OCI-LY7 (cell line): ENCODE measurements at places on chromosomes 16 and 17.
A peak's percentile ranks its signal among the peaks of the same experiment; 100 is the strongest.

DNA sequence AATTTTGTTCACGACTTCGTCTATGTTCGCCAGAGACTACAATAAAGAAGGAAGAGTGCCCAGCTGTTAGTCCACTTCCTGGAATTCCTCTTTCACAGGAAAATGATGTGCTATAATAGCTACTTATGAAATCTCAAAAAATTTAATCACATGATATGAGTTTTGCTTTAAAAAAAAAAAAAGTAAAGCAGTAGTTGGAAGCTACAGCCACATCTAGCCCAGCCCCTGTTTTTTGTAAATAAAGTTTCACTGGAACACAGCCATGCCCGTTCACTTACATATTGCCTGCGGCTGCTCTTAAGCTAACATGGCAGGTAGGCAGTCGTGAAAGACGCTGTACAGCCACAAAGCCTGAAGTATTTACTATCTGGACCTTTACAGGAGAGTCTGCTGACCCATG is 15.3 kb downstream of the VPS53 start:
- DNase-seq = no peak

DNA sequence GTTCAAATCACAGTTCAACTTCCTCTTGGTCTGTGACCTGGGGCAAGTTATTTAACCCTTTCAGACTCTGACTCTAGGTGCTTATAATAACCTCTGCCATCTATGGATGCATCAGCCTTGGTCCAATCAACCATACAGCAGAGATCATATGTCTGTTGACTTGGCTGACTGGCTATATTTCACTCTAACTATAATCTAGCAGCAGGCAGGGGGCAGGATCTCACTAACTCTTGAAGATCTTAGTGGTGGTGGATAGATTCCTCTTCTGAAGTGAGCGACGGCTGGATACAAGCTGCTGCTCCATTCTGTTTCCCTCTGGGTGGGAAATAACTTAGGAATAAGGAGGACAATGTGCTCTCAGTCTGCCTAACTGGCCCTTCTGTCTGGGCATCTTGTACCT is 146.6 kb downstream of the SKAP1 start:
- DNase-seq = no peak

DNA sequence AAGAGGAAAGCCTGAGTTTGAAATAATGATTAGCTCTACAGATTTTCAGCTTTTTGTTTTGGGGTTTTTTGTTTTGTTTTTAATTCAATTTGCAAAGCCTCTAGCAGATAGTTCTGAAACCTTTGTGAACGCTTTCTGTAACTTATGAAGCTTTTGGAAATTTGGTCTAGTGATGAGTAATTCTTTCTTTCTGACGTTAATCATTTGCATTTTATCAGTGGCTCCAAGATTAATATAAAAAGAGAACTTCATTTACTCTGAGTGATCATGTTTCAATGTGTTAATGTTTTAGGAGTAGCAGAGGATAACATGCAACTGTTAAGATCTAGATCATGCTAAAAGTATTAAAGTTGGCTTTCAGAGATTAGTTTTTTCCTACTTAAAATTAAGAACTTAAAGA is 160.3 kb upstream of the TBX2 start:
- no peak for DNase-seq

- no peak for DNase-seq
Observed at GRCh38 chr16:11320170-11320569, 25.1 kb upstream of the RMI2 start.

DNA sequence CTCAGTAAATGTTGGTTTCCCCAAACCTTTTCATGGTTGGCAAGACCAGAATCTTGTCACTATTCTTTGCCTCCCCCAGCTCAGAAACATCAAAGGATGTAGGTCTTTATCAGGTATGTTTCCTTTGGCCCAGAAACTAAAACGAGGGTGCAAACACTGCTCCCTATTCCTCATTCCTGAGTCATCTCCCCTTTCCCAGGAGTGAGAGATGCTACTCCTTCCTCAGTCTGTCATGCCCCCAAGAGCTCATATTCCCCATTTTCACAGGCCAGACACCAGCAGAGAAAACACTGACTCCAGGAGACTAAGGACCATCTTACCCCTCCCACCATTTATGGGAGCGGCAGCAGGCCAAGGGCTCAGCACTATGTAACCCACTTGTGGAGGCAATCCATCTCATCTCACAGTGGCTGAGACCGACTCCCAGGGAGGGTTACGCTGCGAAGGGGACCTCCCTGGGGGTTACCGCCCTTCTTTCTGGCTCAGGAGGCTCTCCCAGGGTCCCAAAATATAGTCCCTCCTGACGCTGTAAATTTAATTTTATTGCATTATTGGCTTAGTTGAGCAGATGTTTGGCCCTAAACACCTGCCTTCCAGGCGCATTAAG is 1.5 kb downstream of the GEMIN4 start:
- DNase-seq = no peak

DNA sequence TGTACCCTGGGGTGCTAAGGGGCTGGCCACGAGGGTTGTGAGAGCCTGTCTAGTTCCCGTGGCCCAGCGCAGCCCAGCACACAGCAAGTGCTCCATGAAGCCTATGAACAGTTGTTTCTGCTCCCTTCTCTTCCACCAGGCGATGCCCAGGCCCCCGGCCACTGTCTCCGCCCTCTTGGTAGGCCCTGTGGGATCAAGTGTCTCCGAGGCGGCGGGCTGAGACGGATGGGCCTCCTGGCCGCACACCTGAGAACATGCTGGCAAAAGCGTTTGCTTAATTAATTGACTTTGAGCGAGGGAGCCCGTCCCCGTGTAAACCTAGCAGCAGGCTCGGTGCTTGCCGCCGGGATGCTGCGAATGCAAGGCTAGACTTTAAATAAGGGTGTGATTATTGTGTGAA is 129.7 kb upstream of the GSE1 start:
- DNase-seq = no peak

DNA sequence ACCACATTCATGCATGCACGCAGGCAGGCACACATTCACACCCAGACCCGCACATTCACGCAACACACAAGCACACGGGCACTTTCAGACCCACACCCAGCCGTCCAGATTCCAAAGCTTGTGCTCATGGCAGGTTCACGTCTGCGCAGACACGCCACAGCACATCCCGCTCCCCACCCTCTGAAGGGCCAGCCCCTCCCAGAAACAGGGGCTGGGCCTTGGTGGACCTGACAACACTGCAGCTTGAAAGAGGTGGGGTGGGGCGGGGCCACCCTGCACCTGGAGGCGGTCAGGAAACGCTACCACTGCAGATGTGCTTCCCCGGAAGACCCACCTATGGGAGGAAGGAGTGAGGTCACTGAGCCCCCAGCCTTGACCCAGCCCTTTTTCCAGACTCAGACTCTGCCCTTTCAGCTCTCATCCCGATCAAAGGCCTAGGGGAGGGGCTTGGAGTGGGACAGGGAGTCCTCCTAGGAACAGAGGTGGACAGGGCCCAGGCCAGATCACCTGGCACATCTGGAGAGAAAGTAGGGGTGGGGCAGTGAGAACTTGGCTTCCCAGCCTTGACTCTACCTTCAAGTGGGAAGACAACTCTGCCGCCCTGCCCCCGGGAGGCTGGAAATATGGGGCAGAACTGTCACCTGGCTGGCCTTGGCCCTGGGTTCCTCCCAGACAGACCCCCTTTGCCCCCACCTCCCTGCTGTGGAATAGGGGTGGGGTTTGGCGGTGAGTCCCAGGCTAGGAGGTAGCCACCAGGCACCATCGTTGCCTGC is 11.0 kb downstream of the P3H4 start:
- peak; percentile 70 for DNase-seq

DNA sequence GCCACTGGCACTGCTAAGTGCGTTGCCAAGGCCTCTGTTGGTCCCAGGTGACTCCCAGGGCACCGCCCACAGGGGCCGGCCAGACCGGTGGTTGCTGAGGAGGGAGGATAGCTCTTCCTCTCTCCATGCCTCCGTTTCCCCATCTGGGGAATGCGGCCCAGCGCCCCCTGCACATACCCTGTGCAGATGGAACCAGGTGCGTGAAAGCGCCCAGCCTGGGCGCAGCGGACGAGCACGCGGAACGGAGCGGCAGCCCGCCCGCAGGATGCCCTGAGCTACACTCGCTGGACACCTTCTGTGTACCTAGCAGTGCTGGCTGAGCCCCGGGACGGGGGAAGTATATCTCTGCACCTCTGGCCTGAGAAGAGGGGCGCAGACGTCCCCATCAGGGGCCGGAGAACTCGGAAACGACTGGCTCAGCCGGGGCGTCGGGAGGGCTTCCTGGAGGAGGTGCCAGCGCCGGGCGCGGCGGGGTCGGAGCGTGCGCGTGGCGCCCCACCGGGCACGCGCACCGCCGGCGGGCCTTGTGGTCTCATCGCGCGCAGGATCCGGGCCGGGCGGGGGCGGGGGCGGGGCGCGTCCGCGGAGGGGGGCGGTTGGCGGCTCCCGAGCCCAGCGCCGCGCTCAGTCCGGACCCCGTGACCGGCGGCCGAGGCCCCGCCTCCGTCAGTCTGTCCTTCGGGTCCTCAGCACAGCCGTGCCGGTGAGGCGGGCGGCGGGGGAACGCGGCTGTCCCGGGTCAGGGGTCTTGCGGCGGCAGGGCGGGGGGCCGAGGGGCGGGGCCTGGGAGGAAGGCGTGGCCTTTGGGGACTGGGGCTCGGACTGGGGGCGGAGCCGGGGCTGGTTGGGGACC is at the start of the genes CCDC78 and HAGHL:
Gene CCDC78 (minus strand): TSS at position 6 of the 853 bp plus-strand sequence. CDS start 76 bp downstream, outside the sequence.
Gene HAGHL (plus strand): TSS at position 669 of the 853 bp plus-strand sequence. CDS start 404 bp downstream, outside the sequence.
- peak; percentile 78 for DNase-seq
